H1 (cell line): ENCODE measurements at places on chromosomes 5 and 9. TPM values are rescaled to one million over a fixed set of nuclear protein-coding genes. Genes with fewer than 3 reads are reported as not detected.

WNK2 gene
- total RNA-seq: 87.2 and 89.2 TPM in 2 replicates

NFIB gene
- total RNA-seq: 11.6 and 13.1 TPM in 2 replicates

PCDHB9 gene
- 1.6 and 3.8 TPM in 2 replicates for total RNA-seq

HMMR gene
- 70.6 and 77.3 TPM in 2 replicates for total RNA-seq

LHX3 gene
- not detected in 2 replicates for total RNA-seq

LRRC19 gene
- total RNA-seq: not detected in 2 replicates

BAAT gene
- 0.17 TPM in 1 of 2 replicates, not detected in the other for total RNA-seq

MARCHF3 gene
- 12.0 and 14.0 TPM in 2 replicates for total RNA-seq

TEX48 gene
- total RNA-seq: not detected in 2 replicates

SHOC1 gene
- not detected in 2 replicates for total RNA-seq

PCDHB2 gene
- total RNA-seq: 25.6 and 28.8 TPM in 2 replicates

PLPP7 gene
- 3.4 TPM in 2 replicates for total RNA-seq

FKTN gene
- total RNA-seq: 12.4 and 13.4 TPM in 2 replicates

ADRB2 gene
- total RNA-seq: 0.54 and 0.65 TPM in 2 replicates

PCDHA1 gene
- 0.50 and 0.52 TPM in 2 replicates for total RNA-seq

GRCh38 chr5:169798906-169799660 is 162.0 kb downstream of the DOCK2 start:
- no peaks in the 10 kb centered on the region for H3K36me3 ChIP-seq
- no peak overlapping the region for H3K4me3 ChIP-seq
- no peak overlapping the region for H3K27ac ChIP-seq
- H3K4me1 ChIP-seq: no peaks in the 10 kb centered on the region

DNA sequence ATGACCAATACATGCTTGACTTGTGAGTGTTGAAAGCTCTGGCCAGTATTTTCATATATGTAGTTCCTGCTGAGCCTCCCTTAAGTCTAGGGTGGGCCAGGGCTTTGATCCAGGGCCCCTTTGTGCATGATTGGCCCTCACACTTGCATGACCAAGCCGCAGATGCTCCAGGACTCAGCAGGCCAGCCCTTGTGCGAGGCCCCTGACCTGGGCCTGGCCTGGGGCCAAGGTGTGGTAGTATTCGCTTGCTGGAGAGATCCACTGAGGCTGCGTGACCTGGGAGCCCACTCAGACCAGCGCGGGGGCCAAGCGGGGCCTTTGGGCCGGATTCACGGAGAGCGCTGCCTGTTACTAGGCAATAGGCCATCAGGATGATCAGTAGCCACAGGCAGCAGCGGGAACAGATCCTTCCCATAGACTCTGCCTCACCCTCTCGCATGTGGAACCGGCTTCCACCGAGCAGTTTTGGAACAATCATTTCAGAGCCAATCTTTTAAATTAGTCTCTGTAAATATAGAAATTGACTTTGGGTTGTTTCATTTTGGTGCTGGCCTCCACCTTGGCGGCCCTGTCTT is 79.0 kb upstream of the PTCH1 start:
- DNase-seq: no peak
- no peaks in the 10 kb centered on the region for H3K36me3 ChIP-seq
- no peak overlapping the region for H3K4me3 ChIP-seq
- no peaks in the 10 kb centered on the region for H3K4me1 ChIP-seq
- no peaks in the 10 kb centered on the region for H3K27me3 ChIP-seq

- H3K27me3 ChIP-seq: no peaks in the 10 kb centered on the region
- no peak overlapping the region for H3K27ac ChIP-seq
- no peaks in the 10 kb centered on the region for H3K36me3 ChIP-seq
- H3K4me3 ChIP-seq: no peak overlapping the region
- DNase-seq: no peak
Measured at GRCh38 chr5:100598446-100598845, 63.3 kb downstream of the FAM174A start.

DNA sequence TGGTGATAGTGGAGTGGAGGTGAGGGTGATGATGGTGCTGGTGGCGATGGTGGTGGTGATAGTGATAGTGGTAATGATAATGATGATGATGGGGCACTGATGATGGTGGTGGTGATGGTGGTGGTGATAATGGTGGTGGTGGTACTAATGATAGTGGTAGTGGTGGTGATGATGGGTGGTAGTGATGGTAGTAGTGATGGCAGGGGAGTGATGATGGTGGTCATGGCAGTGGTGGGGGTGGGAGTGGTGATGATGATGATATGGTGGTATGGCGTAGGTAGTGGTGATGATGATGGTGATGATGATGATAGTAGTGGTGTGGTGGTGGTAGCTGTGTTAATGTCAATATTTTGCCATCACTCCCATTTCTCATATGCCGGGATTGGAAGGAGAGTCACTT is 44.5 kb upstream of the ORM1 start:
- H3K4me3 ChIP-seq: no peak overlapping the region
- no peaks in the 10 kb centered on the region for H3K27me3 ChIP-seq
- no peak for DNase-seq
- no peaks in the 10 kb centered on the region for H3K4me1 ChIP-seq

DNA sequence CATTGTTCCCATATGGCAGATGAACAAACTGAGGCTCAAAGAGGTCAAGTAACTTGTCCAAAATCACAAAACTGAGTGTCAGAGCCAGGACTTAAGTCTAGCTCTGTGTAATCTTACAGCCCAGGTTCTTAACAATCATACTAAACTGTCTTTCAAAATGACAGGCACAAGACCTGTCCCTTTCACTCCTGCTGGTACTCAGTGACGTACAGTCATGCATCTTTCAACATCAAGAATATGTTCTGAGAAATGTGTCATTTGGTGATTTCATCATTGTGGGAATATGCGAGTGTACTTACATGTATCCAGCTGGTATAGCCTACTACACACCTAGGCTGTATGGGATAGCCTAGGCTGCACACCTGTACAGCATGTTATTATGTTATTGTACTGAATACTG is 646.8 kb upstream of the WWC1 start:
- H3K4me3 ChIP-seq: no peak overlapping the region
- no peak overlapping the region for H3K27ac ChIP-seq
- H3K27me3 ChIP-seq: no peaks in the 10 kb centered on the region

DNA sequence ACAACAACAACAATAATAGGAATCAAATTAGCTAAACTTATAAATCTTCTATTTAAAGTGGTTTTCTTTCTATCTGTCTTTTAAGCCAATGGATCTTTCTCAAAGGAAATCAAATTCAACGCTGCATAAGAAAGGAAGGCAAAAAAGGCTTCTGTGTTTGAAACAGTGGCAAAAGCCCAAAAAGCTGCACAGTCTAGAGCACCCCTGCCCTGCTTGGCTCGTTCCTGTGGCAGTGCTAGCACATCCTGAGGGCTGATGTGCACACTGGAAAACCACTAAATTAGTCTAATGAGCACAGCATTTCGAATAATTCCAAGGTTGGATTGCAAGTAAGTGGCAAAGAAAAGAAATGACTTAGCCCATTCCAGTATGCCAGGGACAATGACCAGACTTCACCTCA is 80.7 kb downstream of the AP3B1 start:
- 0 out of 2 replicates have a peak, but pooled peaks cover 4% of the 10 kb centered on the region for H3K36me3 ChIP-seq
- no peak overlapping the region for H3K4me3 ChIP-seq
- DNase-seq: no peak
- H3K4me1 ChIP-seq: peaks cover 5% of the 10 kb centered on the region

- H3K36me3 ChIP-seq: no peaks in the 10 kb centered on the region
- H3K27me3 ChIP-seq: no peaks in the 10 kb centered on the region
- H3K4me1 ChIP-seq: no peaks in the 10 kb centered on the region
Measured at GRCh38 chr9:35627575-35627974, 9.4 kb upstream of the CD72 start.

- H3K4me1 ChIP-seq: no peaks in the 10 kb centered on the region
- no peak overlapping the region for H3K4me3 ChIP-seq
- no peak overlapping the region for H3K27ac ChIP-seq
- H3K27me3 ChIP-seq: no peaks in the 10 kb centered on the region
- H3K36me3 ChIP-seq: no peaks in the 10 kb centered on the region
Measured at GRCh38 chr5:153745778-153746395, 255.4 kb downstream of the GRIA1 start.

DNA sequence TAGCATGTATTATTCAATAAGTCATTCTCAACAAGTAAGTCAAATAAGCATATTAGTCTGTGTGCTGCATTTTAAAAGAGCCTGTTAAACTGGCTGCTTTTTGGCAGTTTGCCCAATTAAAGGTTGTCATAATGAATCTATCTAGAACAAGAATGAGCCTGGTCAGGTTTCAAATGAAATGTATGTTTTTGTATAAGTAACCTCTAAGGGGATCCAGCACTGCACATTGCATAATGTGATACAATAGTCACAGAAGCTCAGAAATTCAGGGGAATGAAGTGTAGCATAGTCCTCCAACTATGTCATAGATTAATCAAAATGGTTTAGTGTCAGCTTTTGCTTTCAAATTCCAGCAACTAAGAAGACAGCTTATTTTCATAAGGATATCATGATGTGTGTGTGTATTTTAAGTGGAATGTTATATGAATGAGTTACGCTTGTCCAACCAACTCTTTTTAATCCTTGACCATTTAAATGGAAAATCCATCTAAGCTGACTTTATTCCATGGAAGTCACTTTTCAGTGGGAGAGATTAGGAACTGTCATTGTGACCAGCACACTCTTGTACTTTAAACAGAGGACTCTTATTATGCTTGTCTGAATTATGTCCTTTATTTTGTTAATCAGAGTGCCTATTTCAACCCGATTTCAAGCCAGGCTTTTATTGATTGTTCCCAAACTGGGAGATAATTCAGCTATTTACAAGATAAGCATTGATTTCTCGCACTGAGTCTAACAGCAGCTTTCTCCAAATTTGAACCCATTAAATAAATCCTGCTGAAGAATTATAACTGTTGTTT is 283.9 kb upstream of the ADAMTSL1 start:
- DNase-seq: no peak
- H3K27me3 ChIP-seq: no peaks in the 10 kb centered on the region
- no peaks in the 10 kb centered on the region for H3K4me1 ChIP-seq
- no peak overlapping the region for H3K27ac ChIP-seq
- H3K36me3 ChIP-seq: no peaks in the 10 kb centered on the region

GRCh38 chr5:96293966-96294883 is 138.8 kb downstream of the PCSK1 start:
- H3K27me3 ChIP-seq: no peaks in the 10 kb centered on the region
- H3K4me3 ChIP-seq: no peak overlapping the region
- no peaks in the 10 kb centered on the region for H3K4me1 ChIP-seq

DNA sequence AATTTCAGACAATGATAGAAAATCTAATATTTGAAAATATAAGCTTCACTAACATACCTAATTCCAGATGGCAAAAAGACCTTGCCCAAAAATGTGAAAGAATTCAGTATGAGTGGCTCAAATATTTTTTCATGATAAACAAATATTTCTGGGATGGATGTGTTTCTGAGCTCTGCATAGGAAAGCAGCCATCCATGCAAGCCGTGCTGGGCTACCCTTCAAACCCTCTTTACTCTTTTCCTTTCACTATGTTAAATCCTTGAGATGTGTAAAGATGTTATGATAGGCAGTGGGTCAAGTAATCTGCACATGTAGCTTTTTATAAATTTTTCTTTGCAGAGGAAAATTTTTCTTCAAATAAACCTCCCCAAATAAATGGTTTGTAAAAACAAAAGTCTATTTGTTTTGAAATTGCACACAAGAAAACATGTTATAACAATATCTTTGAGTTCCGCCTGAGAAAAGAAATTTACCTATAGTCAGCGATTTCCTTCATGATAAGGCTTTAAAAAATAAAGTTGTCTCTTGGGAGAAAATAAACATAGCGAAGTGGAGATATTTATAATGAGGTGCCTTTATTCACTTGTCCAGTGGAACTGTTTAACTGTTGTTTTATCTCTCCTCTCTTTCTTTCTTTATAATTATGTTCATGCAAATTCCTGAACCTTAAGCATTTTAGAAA is 154.3 kb upstream of the PITX1 start:
- H3K4me1 ChIP-seq: peaks cover 5% of the 10 kb centered on the region
- no peak overlapping the region for H3K4me3 ChIP-seq
- no peak overlapping the region for H3K27ac ChIP-seq
- H3K36me3 ChIP-seq: no peaks in the 10 kb centered on the region
